ENCODE measurements at places on chromosomes 11 and 22.

DNA sequence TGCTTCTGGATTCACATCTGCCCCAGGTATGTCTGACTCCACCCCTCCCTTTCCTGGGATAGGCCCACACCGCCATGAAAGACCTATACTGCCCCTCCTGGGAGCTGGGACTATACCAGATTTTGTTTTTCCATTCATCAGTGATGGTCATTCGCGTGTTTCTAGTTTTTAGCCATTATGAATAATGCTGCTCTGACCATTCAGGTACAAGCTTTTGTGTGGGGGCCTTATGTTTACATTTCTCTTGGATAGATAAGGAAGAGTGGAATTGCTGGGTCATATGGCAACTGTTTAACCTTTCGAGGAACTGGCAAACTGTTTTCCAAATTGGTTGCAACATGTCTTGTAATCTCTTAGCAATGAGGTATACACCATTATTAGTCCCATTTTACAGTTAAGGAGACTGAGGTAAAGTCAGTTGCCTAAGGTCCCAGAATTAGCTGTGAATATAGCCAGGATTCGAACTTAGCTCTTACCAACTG is 1.2 kb upstream of the TBC1D10A start:
- no peak for DNase-seq

DNA sequence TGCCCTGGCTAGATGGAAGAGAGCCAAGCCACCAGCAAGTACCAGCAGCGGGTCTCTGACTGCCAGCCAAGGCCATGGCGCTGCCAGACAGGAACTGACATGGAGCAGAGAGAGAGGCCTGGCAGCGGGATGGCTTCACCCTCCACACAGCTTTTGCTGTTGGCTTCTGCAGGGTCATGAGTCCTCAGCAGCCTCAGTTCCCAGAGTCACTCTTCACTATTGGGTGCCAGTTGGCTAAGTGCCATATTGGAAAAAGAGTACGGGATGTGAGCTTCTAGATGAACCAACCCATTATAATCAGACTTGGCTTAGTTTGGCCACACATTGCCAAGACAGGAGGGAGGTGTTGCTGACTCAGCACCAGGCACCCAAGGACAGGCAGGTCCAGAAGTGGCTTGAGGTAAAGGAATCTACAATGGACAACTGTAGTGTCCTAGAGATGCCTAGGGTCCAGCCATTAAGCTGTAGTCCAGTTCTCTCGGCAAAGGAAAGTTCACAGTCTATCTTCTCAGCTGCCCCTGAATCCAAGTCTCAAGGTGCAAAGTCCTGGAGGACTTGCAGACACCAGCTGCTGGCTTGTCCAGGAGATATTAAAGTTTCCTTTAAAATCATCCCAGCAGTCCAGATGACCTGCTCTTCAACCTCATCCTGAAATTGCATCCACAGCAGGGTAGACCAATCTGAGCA is 40.7 kb upstream of the POU2AF1 start:
- no peak for DNase-seq

GRCh38 chr11:85821636-85822035 is 10.7 kb upstream of the SYTL2 start:
- DNase-seq: no peak

- no peak for DNase-seq
These were observed 436.3 kb downstream of the DYNC2H1 start for GRCh38 chr11:103545551-103545950.

DNA sequence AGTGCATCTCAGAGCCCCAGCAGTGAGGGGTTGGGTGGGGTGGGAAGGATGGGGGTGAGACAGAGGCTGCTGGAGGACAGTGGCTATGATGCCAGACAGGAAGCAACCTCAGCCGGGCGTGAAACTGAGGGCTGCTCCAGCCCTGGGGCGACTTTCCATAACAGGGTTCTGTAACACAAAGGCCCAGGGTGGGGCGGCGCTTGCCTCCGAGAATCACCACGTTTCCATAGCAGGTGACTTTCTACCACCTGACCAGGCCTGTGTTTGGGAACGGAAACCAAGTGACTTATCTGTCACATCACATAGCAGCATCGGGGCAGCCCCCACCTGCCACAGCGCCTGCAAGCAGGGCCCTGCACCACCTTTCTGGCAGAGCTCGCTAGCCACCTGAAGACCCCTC is 85.8 kb downstream of the TRMU start:
- no peak for DNase-seq

DNA sequence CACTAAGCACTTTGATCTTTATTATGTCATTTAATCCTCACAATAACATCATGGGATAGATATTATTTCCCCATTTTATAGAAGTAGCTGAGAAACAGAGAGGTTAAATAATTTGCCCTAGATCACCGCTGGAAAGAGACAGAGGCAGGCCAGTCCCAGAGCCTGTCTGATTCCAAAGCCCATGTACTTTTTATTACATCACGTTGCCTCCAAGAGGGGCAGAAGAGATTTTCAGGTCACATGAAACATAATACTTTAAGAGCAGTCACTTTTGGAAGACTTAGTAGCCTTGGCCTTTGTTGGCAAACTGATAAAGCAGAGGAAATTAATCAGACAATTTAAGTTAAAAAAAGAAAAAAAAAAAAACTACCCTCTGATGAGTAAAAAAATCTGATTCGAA is 200.2 kb upstream of the ARHGAP20 start:
- DNase-seq: no peak

DNA sequence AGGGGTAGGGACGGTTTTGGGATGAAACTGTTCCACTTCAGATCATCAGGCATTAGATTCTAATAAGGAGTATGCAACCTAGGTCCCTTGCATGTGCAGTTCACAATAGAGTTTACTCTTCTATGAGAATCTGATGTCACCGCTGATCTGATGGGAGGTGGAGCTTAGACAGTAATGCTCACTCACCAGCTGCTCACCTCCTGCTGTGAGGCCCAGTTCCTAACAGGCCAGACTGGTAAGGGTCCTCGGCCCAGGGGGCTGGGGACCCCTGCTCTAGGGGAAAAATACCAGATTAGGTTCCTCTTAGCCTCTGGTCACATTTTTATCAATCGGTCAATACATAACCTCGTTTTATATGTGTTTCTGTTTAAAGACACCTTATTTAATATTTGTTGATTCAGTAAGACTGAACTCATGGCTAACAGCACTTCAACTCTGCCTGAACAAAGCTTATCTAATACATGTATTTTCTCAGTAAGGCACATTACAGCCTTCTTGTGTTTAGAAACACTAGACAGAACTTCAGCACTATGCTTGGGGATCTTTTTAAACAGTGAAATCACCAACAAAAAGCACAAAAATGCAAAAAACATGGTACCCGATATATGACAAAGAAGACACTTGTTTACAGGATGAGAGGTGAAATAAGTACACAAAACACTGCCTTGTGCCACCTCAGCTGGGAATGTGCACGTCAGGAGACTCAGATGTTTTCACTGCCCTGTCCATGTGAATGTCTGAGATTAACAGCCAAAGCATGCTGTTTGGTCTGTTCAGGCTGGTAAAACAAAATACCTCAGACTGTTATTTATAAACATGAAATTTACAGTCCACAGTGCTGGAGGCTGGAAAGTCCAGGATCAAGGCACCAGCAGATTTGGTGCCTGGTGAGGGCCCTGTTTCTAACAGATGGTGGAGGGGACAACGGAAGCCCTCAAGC is 107.5 kb downstream of the USP35 start:
- no peak for DNase-seq

- DNase-seq: no peak
These were observed 1.8 kb downstream of the CELF1 start for GRCh38 chr11:47551086-47551485.

DNA sequence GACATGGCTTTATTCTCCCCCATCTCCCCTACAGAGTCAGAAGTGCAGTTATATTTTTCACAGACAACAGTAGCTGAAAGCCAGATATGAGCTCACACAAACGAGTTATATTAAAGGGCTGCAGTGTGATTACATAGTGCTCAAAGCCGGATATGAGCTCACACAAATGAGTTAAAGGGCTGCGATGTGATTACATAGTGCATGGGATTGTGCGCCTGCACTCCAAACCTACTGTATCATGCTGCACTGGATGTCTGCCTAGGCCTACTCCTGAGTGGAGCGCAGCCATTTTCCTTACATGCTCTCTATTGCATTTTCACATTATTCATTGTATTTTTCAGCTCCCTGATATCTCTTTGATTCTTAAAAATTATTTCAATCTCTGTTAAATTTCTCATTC is 414.6 kb upstream of the LARGE1 start:
- DNase-seq: no peak

- no peak for DNase-seq
These were observed 3.3 kb upstream of the RAG1 start for GRCh38 chr11:36564376-36565030.

- no peak for DNase-seq
These were observed 29.6 kb upstream of the CYP2D6 start for GRCh38 chr22:42160251-42160650.

DNA sequence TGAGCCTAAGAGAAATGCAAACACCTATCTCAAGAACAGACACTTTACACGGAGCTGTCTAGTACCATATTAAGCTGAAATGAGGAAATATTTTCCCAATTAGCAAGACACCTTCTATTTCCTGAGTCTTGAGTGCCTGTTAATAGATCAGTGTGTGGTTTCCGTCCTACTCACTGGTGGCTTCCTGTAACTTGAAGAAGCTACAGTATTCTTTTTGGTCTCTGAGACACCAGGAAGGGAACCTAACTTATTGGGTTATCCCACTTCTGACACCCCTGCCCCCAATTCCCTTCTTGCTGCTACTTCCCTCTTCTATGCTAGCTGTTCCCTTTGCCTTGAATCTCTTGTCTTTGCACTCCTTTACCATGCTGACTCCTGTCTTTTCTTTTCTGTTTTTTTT is 92.7 kb downstream of the FDX1 start:
- DNase-seq: no peak

DNA sequence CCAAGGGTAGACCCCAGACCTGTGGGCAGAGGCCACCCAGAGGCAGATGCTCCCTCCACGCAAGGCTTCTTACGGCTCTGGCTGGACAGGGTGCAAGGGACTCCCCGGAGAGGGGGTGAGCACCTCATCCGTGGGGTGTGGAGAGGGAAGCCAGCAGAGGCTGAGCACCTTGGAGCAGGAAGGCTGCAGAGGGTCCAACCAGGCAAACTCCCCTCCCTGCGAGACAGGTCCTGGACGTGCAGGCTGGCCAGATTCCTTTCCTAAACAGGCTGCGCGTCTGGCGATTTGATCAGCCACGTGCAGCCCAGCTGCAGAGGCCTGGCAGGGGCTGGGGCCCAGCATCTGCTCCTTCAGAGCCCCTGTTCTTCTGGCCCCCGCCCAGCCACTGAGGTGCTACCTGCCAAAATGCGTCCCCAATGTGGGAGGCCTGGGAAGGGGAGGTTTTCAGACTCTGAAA is 49.3 kb downstream of the WNT11 start:
- no peak for DNase-seq

- no peak for DNase-seq
These were observed 1.0 kb downstream of the ADM2 start for GRCh38 chr22:50482107-50483074.

DNA sequence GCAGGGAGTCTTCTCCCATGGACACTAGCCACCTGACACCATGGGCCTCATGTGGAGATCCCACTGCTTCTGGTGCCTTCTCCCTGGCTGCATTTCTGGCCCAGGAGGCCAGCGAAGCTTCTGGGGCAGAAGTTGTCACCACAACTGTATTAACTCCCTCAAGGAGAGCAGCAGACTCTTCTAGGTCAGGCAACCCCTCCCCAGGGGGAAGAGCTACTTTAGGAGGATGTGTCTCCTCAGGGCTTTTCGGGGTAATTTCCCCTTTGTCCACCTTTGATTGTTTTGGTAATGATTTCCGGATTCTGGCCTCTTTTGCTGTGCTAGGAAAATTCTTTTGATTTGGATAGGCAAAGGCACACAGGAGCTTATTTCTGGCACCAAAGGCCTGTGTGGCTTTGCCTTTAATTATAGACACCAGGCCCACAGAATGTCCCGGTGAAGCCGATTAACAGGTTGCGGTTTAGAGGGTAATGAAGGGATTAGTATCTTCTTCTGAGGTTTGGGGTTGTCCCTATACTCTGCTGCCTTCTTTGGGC is 8.9 kb upstream of the UCP2 start:
- no peak for DNase-seq

- no peak for DNase-seq
These were observed 349.4 kb downstream of the FAM181B start for GRCh38 chr11:82384308-82384707.

DNA sequence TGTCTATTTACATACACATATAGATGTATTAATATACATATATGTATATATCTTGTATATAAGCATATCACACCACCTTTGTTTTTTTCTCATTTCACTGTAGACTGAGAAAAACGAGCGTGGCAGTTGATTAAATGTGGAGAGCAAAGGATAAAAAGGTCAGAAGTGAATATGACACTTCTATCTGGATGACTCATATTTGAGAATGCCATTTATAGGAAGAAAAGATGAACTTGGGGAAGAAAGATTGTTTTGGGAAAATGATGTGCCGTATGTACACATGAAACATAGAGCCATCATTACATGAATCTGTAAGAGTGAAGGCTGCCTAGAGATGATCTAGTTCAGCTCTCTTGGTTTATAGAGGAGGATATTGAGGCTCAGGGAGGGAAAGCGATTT is 28.7 kb downstream of the AMOTL1 start:
- no peak for DNase-seq

GRCh38 chr22:25564320-25564978 is at the start of gene GRK3:
Gene GRK3, plus strand, starts transcription at chr22:25564675. Its CDS starts 366 bp downstream, at chr22:25565041.
- peak; percentile 42 for DNase-seq

- no peak for DNase-seq
These were observed 67.3 kb downstream of the HIPK3 start for GRCh38 chr11:33324302-33324985.

- no peak for DNase-seq
These were observed 26.7 kb downstream of the TREH start for GRCh38 chr11:118652681-118653181.

DNA sequence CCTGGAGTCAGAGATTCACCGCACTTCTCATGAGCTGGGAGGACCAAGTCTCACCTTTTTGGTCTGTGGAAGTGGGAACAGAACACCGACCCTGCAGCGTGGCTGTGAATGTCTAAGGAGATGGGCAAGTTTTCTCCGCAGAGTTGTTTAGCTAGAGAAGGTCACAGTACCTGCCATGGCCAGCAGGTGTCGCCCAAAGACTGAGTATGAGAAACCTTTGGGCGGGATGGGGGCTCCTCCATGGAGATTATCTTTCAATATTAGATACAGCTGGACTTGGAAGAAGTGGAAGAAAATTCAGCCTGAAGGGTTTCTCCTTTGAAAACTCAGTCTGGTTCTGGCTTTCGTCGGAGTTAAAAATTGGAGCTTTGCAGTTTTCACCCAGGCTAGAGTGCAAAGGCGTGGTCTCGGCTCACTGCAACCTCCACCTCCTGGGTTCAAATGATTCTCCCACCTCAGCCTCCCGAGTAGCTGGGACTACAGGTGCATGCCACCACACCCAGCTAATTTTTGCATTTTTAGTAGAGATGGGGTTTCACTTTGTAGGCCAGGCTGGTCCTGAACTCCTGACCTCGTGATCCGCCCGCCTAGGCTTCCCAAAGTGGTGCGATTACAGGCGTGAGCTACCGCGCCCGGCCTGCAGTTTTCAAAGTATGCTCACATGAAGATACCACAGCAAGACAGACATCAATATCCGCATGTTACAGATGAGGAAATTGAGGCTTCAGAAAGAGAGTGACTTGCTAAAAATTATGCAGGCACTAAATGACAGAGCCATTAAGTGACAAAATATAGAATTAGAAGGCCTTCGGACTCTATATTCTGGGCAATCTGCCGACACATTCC is 10.7 kb upstream of the DSCAML1 start:
- peak; percentile 33 for DNase-seq

- no peak for DNase-seq
These were observed 20.3 kb upstream of the WNT11 start for GRCh38 chr11:76226626-76227025.

Measured in stimulated activated CD8-positive, alpha-beta memory T cell treated with anti-CD3 and anti-CD28 coated beads, Interleukin-4, amount 100 ng/mL, for 4 hours (primary cell).